GM13977 (cell line): ENCODE measurements at places on chromosomes 12 and 14.

DNA sequence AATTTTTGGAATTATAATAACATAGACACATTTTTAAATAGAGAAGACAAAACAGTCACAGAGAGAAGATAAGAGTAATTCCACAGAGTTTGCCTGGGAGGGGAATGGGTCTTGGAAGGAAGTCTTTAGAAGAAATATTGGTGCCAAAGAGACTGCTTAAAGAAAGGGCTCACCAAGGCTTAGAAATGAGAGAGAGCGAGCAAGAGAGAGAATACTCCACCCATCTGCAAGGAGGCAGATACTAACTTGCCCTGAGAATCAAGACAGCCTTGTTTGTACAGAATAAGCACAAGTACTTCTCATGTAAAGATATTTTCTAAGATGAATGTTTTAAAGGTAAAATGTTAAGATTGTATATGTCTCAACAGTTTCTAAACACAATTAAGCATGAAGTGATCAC lies 165.5 kb downstream of the SLC38A4 start:
- DNase-seq: no peak

DNA sequence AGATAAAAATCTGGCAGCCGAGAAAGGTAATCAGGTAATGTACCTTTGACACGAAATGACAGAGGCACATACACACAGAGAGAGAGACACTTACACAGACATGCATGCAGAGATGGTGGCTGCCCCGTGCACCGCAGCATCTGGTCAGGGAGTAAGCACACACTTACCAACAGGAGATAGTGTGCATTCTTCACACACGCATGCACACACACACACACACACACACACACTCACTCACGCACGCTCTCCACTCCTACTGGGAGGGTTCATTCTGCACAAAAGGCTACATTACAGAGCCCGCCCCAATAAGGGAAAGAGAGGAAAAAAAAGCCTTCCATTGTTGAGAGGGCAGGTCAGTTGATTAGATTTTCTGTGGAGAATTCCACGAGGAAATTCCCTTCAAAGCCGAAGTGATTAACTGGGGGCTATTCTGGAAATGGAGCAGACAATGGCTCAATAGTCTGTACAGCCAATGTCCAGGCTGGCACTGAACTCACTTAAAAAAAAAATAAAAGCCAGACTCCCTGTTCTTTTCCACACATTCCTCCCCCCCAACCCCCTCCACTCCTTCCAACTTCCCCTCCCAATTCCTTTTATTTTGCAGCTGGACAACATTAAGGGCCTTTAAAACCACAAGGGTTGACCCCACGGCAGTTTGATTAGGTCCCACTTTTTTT lies 1.4 kb upstream of the SOX5 start:
- DNase-seq: no peak

DNA sequence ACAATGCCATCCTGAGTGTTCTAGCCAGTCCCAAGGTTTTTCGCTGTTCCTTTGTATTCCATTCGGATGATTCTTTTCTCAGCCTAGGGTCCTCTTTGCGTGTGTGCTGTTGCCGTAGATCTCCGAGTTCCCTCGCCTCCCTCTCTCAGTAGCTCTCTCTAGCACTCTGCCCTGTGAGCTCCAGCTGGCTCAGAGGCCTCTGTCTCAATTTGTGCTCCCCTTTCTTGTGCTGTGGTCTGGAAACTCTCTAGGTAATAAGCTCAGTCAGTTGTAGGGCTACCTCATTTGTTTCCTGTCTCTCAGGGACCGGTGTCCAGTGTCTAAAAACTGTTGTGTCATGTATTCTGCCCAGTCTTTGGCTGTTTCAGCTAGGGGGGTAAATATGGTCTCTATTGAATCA lies 179.3 kb downstream of the PCNX1 start:
- DNase-seq: no peak

GRCh38 chr14:54221971-54222370 lies 174.8 kb upstream of the CDKN3 start:
- no peak for DNase-seq

GRCh38 chr14:29236401-29236800 lies 469.8 kb downstream of the FOXG1 start:
- no peak for DNase-seq

DNA sequence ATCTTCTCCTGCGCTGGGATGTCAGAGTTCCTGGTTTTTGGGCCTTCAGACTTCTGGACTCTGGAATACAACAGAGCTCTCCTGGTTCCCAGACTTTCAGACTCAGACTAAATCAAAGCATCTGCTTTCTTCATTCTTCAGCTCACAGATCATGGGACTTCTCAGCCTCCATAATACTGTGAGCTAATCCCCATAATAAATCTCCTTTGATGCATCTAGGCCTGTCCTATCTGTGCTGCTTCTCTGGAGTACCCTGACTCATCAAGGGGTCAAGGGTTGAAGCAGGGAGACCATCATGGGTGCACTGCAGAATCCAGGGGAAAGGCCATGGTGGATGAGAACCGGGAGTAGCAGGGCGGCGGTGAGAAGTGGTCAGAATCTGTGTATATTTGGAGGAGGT lies 1094.1 kb upstream of the TMEM132C start:
- DNase-seq: no peak

GRCh38 chr12:58071994-58072393 lies 130.6 kb downstream of the ATP23 start:
- no peak for DNase-seq

DNA sequence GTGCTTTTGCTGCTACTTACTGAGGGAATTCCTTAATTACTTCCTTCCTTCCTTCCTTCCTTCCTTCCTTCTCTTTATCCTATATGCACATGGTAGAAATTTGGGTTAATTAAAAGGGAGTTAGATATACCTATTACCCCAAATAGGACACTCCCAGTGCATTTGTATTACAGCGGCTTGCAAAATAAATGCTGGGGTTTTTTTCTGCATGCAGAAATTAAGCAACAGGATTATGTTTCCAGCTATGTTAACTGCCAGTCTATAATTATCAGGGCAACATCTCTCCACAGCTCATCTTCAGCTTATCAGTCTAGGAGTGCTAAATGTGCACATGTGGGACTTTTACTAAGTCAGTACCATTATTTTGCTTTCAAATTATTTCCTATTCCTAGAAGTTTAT lies 132.9 kb upstream of the SLC35F4 start:
- no peak for DNase-seq

DNA sequence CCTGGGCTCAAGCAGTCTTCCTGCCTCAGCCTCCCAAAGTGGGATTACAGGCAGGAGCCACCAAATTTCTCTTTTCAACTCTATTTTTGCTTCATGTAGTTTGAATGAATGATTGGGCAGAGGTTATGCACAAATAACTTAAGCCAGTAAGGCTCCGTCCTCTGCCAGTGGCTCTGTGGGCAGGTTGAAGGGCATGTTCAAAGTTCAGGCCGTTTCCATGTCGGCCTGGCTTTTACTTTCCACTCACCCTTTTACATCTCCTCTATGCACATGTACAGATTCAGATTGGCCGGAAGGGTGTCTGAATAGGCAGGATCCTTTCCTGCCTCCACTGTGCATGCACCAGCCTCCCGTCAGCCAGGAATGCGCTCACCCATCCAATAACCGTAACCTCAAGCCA lies 132.3 kb downstream of the EML1 start:
- DNase-seq: no peak

DNA sequence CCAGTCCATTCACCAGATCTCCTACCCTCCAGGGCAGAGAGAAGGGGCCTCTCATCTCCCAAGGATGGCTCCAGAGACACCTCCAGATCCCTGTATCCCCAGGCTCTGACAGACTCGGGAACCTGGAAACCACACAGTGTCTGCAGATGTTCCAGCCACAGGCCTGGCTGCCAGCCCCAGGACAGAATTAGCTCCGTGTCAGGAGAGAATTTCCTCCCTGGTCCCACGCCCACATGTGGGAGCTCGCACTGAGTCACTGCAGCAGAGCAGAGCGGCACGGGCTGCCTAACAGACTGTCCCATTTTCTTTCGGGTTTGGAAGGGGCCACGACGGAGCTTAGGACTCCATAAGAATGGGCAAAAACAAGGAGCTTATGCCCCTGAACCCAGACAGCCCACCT lies 33.6 kb downstream of the CMKLR1 start:
- no peak for DNase-seq

DNA sequence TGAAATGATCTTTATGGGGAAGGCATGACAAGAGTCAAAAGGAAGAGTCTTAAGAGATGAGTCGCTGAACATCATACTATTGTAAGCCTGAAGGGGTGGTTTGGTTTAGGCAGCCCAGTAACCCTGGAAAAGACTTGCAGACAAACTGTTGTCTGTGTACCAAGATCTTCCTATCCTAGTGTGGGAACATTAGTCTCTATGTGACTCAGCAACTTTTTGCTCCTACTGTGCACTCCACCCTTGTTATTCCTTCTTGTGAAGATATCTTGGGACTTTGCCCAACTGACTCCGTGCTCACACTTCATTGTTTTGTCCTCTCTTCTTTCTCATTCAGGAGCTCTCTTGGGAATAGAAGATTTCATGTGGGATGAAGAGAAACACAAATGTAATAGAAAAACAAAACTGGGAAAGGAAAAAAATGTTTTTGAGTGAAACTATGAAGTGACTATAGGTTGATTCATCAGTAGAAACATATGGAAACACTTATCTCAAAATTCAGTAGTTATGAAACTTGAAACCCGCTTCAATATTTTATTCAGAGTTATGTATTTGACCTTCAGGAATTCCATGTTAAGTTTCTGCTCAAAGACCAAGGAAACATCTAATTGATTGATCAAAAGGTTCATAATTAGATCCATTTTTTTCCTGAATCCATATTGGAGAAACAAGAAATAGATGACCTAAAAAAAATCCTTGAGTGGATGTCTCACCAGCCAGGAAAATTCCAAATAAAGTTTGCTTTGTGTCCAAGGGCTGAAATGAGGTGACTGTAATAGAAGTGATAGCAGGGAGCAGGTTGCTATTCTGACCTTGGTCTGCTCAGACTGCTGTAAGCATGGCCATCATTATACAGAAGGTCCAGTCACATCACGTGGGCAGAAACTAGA lies 67.2 kb downstream of the BTG1 start:
- no peak for DNase-seq

GRCh38 chr12:57474862-57475261 lies 4.8 kb downstream of the ARHGAP9 start:
- DNase-seq: no peak

DNA sequence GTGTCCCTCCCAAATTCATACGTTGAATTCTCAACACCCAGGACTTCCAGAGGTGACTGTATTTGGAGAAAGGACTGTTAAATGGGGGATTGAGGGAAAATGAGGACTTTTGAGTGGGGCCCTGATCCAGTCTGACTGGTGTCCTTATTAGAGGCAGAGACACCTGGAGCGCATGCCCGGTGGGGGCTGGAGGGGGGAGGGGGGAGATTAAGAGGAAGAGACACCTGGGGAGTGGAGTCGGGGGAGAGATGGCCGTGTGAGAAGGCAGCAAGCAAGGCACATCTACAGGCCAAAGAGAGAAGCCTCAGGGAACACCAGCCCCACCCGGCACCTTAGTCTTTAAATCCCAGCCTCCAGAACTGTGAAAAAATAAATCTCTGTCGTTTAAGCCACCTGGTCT lies 209.7 kb downstream of the SLC41A2 start:
- no peak for DNase-seq

DNA sequence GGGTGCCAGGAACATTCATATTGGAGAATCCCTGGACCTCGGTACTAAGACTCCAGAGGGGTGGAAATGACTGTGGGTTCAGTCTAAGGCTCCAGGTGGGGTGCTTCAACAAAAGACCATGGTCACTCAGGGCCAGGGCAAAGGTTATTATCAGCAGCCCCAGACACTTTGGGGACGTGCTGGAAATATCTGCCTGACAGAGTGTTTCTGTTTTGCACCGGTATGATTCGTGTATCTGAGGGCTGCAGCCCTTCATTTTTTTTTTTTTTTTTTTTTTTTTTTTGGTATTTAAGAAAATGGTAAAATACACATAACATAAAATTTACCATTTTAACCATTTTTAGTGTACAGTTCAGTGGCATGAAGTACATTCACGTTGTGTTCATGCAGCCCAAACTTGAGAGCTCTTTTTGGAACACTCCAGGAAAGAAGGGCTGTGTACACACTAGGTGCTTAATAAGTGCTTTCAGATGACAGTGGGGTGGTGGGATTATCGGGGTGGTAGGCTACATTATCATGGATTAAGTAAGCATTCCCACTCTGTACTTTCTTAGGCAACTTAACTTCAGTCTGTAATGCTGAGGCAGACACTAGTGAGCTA lies 120.3 kb downstream of the CHST11 start:
- no peak for DNase-seq

DNA sequence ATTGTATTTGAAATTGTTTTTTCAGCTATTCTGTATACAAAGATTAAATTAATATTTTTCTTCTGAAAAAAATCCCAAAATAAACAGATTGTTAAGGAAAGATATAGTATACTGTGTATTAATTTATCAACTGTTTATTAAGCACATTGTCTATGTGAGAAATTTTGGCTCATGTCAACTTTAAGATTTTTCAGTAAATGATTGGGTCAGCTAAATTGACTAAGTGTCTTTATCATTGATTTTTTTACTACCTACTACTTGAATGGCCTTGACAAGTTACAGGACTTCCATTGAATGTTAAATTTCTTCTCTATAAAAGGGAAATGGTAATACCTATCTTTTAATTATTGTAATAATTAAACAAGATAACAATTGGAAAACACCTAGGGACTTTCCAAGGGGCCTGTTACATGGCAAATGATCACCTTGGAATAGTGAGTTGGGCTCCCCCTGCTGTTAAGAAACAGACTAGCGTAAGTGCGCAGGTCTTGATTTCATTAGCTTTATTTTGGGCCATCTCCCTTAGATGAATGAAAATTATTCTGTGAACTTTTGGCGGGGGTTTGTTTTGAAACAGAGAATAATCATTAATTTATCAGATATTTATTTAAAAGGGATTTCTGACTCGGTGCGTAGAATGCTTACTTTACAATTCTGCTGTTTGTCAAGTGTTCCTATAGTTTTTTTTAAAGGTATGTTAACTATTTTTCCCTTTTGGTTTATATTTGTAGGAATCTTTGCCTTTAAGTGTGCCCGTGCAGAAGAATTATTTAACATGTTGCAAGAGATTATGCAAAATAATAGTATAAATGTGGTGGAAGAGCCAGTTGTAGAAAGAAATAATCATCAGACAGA lies 14.5 kb upstream of the CCT2 start:
- peak; percentile 41 for DNase-seq

DNA sequence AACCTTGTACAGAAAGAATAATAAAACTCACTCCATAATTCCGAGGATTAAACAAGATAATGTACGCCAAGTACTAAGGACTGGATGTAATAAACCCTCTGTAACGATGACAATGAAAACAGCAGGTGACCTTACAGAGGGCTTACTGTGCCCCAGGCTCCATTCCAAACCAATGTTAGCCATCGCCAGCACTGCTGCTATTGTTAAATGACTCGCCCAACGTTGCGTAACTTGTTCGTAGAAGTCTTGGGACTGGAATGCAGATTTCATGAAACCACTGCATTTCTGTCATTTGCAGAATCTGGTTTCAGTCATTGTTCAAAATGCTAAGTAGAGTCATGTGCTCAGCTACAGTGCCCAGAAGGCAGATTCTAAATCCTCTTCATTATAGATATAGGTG lies 728 bp upstream of the STON2 start:
- no peak for DNase-seq

- no peak for DNase-seq
Observed at GRCh38 chr14:89723930-89724627, 230.5 kb downstream of the EFCAB11 start.

GRCh38 chr12:19915392-19916195 lies 452.7 kb upstream of the PDE3A start:
- no peak for DNase-seq

GRCh38 chr12:120394483-120395367 lies 25.8 kb upstream of the MSI1 start:
- no peak for DNase-seq

- no peak for DNase-seq
Observed at GRCh38 chr12:109994401-109995175, 1.6 kb downstream of the GIT2 start.

GRCh38 chr14:104130974-104131651 lies 7.3 kb upstream of the KIF26A start:
- DNase-seq: peak; percentile 79
